ENCODE measurements at places on chromosomes 13 and 19.
A peak's percentile ranks its signal among the peaks of the same experiment; 100 is the strongest.

DNA sequence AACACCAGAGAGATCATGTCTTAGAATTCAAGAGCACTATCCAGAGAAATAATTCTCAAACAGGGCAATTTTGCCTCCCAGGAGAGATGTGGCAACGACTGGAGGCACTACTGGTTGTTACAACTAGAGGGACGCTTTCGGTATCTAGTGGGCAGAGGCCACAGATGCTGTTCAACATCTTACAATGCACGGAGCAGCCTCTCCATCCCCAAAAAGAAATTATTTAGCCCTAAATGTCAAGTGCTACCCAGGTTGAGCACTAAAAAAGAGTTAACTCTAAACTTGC lies 78.6 kb downstream of the ABCC4 start:
- DNase-seq, result no peak

GRCh38 chr19:17406046-17406886 lies 836 bp upstream of the BST2 start:
- DNase-seq, result no peak

DNA sequence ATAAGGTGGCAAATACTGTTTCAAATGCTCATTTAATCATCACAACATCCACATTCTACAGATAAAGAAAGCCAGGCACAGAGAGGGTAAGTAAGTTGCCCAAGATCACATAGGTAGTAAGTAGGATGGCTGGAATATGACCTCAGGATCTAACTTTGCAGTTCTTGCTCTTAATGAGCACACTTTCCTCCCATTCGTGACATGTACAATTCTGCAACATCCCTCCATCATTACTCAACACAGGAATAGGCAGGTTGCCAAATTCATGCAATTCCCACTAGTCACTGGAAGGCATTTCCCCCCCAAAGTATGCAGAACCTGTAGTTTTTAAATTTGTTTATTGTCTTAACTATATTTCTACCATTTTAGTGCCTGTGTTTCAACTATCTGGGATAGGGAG lies 109.2 kb downstream of the OLFM4 start:
- DNase-seq, result no peak

DNA sequence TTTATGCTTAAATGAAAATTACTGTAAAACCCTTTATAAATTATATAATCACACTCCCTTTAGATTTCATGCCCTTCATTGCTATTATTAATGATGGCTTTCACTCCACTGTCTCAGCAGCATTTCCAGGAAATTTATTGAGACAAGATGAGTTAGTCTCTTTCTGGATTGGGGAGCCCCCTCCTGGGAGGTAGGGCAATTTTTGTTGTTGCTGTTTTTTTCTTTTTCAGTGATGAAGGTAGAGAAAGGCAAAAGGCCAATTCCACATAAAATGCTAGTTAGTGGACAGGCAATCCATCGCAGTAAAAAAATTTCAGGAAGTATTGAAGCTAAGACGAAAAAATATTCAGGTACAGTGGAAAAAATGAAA lies 80.2 kb downstream of the TEX26 start:
- DNase-seq, result no peak

GRCh38 chr13:23956106-23956505 lies 58.8 kb upstream of the C1QTNF9B start:
- no peak for DNase-seq

DNA sequence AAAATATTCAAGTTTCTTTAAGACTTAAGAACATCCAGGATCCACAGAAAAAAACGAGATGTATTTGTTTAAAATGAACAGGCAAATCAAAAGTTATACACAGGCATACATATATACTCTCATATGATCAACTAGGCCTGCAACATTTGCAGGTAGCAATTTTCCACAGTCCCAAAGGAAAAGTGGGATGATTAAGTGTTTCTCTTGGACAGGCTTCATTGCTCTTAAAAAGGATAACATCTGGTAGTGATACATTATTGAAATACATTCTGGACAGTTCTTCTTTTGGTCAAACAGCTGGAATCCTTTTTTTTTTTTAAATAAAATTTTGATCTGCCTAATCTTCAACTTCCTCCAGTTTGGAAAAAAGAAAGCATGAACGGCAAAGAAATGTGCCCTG lies 114.8 kb upstream of the TDRD3 start:
- DNase-seq, result no peak

GRCh38 chr13:55013051-55013450 lies 1984.4 kb downstream of the OLFM4 start:
- DNase-seq, result no peak

- no peak for DNase-seq
These were observed 458.9 kb downstream of the COG6 start for GRCh38 chr13:40114305-40114896.

DNA sequence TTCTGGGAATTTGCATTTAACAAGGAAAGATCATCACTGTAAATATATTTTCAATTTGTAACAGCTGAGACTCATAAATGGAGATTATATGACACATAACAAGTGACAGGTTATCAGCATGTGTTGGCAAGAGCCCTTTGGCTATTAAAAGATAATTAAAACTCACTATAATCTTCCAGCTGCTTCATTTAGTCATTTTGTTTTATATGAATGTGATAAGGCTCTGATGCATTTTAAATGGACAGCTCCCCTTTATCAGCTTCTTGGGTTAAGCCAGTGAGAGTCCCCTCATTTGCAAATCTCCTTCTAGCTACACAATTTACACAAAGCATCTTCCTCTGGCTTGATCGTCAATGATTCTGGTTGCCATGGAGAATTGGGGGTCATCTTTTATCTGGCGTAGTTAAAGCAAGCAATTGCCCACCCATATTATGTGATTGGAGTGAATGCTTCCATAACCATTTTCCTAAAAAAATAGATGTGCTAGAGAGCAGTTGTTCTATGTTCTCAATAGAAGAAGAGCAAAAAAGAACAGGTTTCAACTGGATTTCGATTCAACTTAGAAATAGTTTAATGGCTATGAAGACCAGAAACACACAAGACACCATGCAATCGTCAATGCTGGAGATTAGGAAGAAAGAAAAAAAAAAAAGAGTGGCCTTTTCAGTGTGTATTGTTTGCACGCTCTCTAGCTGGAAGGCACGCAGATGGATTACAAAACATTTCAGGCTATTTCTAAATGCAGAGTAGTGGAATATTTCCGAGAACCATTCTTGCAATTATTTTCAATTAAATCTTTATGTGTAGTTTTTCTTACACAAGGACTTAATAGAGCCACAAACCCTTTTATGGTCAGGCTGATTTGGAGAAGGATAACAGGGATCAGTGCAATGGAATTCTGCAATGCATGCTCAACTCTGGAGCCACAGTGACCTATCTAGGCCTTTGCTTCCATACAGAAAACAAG lies 27.4 kb downstream of the STARD13 start:
- no peak for DNase-seq

DNA sequence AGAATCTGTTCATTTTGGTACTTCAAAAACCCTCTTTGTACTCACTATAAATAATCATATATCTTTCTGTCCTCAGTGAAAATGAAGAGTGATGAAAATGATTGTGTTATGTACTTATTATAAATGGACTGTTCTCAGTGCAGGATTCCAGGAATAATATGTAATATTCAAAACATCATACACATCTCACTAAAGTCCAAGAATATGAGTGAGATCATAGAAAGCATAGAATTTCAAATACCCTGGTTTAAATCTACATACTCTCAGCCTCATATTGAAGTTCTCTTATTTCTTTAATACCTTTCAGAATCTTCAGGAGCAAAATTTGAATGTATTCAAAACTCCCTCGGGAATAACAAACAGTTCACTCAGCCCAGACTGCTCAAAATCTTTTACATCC lies 868.0 kb downstream of the SLITRK6 start:
- DNase-seq, result no peak

- peak; percentile 28 for DNase-seq
These were observed 150.2 kb upstream of the VSTM2B start for GRCh38 chr19:29375429-29376119.

GRCh38 chr13:27770809-27771208 lies 21.5 kb upstream of the GSX1 start:
- no peak for DNase-seq

Measured in sciatic nerve (tissue), 2 donors.